ENCODE measurements at places on chromosomes 1 and 21.

GRCh38 chr1:76313304-76313703 is 238.8 kb downstream of the ST6GALNAC3 start:
- DNase-seq = no peak

DNA sequence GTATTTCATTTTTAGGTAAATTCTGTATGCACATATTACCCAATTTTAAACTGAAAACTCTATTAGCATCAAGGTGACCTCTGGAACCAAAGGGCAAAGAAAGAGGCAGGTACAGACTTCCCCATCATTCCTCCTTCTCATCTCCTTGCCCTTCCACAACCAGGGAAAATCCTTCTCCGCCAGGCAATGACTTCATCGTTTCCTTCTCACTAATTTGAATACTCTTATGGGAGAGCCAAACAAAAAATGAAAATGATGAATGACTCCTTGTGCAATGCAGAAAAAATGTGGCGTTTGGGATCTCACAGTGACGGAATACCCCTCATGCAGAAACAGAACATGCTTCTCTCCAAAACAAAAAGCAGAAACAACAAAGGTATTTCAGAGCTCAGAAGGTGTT is 83.7 kb downstream of the HLCS start:
- no peak for DNase-seq

DNA sequence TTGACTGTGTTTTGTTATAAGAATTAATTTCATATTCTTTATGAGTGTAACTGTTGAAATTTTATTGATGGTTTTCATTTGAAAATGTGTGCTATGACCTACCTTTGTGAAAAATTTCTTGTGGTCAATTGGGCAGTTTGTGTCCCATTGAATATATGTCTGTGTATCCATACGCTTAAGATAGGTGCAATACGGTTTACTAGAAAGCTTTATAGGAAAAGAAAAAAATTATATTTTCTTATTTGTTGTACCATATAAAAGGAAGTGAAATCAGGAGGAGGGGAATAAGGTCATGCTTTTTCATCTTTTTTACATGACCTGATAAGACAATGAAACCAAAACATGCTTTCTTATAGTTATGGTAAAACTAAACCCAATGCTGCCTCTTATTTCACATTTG is 807.7 kb downstream of the USP25 start:
- DNase-seq = no peak

DNA sequence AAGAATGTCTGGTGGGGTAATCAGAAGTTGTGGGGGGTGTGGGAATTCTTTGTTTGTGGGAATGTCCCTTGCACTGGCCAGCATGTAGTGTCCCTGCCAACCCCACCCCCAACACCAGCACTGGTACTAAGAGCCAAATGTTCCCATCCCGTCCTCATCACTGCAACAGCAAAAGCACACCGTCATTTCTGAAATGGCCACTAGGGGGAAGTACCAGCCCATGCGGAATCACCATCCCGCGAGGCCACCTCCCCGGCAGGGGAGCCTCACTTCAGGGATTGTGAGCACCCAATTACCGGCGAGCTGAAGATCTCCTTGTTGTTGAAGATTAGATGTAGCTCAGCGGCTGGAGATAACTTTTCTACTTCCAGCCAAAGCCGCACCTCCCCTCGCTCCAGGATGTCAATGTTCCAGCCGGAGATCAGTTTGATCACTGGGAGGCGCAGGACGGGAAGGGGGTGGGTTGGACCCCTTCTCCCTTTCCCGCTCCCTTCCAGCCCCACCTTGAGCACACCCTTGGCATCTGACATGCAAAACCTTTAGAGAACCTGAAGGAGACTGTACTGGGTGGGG is 41.0 kb downstream of the MYOM3 start:
- peak; percentile 46 for DNase-seq

GRCh38 chr1:91054780-91055481 is 33.1 kb upstream of the ZNF644 start:
- no peak for DNase-seq

GRCh38 chr1:50246869-50247268 is 138.1 kb downstream of the ELAVL4 start:
- DNase-seq = no peak

DNA sequence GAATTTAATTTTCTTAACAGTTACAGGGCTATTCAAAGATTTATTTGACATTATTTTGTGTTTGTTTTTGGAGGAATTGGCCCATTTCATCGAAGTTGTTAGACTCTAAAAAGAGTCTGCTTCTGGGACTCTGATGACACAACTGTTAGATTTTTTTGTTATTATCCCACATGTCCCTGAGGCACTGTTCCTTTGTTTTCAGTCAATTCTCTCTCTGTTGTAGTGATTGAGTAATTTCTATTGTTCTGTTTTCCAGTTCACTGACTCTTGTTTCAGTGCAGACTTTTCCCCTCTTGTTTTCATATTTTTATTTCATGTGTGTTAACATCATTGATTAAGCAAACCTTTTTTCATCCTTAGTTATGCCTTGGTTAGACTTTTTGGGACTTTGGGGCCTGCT is 325.0 kb downstream of the ZNF326 start:
- no peak for DNase-seq

- DNase-seq = no peak
Observed at GRCh38 chr1:156400191-156400935, 31.4 kb downstream of the RHBG start.

DNA sequence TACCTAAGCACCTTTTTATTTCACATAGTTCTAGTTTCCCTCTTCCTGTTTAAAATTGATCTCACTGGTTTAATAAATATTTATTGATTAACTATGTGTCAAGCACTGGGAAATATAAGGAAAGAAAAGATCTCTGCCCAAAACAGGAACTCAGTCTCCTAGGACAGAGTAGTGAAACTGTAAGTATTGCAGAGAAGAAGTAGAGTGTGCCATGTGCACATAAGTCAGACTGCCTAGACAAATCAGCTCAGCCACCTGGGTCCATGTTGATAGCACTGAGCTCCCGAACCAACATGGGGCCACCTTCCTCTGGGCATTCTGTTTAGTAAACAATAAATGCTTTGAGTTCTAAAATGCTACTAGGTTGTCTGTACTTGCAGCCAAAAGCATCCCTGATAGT is 9.8 kb upstream of the SSX2IP start:
- no peak for DNase-seq

- no peak for DNase-seq
Observed at GRCh38 chr1:156081917-156082308, 352 bp downstream of the MEX3A start.

- no peak for DNase-seq
Observed at GRCh38 chr1:146020058-146021049, 1.2 kb downstream of the HJV start.

DNA sequence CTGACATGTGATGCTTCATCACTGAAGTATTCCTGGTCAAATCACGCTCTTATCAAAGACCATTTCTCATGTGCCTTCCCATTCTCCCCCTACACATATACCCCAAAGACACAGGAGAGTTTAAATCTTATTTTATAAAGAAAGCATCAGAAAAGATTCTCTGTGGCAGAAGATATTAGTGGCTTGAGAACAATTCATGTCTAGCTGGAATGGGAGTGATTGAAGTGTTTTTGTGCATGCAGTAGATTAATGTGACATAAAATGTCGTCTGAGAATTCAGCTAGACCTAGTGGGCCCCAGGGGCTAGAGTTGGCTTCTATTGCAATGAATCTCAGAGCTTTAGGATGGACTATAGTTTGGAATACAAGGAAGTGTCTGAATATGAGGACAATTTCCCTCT is 163.9 kb downstream of the HUNK start:
- no peak for DNase-seq

Measured in activated T-helper 9 cell treated with anti-CD3 and anti-CD28 coated beads, Interleukin-2, amount 50 U/mL, for 16 hours (primary cell).